ENCODE measurements at places on chromosomes 12 and 14.

DNA sequence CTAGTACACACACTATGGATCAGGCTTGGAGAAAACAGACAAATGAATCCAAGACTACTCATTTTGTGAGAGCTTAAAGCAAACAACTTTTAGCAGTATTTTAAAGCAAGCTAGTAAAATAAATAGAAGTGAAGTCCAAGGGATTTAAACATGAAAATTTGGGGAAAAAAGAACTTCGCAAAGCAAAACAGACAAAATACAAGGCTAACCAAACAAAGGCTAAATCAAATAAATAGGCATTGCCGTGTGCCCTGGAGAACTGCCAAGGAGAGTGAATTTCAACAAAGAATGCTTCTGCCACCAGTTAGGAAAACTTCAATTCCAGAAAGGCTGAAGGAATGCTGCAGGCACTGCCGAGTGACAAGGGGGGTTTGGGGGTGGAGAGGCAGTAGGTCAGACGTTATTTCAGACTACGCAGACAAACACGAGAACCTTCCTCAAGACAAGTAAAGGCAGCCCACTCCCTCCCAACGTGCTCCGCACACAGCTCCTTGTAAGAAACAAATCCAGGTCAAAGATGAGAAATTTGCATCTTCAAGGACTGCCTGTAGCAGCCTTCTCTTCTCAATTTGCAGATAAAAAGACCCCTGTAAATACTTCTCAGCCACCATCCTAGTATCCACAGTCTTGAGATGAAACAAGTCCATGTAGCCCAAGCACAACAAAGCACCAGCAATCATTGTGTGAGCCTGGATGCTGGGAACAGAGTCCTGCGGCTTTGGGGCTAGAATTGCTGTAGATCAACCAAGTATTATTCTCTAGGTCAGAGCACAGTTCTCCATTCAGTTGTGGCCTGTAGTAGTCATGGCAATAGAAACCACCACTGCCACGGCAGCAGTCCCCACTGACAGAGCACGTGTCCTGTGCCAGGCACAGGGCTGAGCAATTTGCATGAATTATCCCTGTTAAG is 43.3 kb downstream of the EFCAB11 start:
- DNase-seq: no peak

DNA sequence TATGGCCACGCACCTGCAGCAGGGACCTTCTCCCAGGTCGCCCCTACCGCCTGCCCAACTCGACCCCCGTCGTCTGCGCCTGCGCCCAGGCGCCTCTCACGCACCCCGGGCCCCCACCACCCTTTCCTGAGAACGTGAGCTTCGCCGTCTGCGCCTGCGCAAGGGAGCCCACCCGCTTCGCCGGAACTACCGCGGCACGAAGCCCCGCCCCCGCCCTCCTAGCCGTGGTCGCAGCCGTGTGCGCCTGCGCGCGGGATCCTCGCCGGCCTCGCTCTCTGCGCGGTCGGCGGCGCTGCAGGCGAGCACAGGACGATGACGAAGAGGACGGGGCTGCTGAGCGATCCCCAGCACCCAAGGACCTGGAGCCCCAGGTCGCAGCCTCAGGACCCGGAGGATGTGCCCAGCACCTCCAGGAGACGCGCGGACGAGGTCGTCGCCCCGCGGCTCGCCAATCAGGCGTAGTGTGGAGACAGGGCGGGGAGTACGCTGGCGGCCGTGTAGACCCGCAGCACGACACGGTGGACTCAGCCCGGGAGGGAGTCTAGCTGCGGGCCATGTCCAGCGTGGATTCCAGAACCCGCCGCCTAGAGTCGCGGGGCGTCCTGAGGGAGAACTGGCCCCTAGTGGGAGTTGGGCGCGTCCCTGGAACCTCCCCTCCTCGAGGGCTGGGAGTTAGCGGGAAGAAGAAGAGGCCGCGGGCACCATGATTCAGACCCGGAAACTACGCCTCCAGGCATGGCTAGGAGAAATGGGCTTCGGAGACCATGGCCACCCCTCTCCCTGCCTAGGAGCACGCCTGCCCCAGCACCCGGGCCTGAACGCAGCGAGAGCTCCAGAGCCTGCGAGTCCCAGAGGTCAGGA is 1120.8 kb upstream of the TMEM132C start:
- no peak for DNase-seq

DNA sequence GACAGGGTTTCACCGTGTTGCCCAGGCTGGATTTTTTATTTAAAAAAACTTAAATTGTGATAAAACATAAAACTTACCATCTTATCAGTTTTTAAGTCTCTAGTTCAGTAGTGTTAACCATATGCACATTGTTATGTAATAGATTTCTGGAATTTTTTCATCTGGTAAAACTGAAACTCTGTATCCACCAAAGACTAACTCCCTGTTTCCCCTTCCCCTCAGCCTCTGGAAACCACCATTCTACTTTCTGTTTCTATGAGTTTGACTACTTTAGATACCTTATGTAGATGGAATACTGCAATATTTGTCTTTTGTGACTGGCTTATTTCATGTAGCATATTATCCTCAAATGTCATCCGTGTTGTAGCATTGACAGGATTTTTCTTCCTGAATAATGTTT is 12.8 kb upstream of the PLEKHG3 start:
- no peak for DNase-seq

DNA sequence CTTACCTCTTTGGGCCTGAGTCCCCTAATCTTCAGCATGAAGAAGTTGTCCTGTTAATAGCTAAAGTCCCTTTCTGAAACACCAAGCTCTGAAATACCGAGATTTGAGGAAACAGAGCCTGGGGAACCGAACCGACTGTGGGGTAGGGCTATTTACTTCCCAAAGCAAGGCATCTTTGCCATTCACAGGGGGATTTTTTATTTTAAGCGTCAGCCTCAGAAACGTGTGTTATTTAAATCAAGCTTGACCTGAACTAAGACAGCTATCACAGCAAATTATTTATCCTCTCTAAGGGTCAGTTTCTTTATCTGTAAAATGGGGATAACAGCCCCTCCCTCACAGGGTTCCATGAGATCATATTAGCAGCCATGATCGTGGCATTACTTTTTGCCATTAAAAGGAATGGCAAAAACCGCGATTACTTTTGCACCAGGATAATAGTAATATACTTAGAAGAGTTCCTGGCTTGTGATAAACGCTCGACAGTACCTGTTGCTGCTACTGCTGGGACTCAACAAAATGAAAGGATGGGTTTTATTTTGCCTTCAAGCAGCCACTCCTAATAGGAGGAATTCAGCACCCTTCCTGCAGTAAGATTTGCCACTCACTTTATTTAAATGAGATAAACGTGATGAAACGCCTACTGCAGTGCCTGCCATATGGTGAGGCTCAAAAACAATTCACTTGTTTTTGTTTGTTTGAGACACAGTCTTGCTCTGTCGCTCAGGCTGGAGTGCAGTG is 1.3 kb upstream of the CORO1C start:
- no peak for DNase-seq

- DNase-seq: peak; percentile 30
Observed at GRCh38 chr12:122421187-122421820, 1.2 kb downstream of the CLIP1 start.

DNA sequence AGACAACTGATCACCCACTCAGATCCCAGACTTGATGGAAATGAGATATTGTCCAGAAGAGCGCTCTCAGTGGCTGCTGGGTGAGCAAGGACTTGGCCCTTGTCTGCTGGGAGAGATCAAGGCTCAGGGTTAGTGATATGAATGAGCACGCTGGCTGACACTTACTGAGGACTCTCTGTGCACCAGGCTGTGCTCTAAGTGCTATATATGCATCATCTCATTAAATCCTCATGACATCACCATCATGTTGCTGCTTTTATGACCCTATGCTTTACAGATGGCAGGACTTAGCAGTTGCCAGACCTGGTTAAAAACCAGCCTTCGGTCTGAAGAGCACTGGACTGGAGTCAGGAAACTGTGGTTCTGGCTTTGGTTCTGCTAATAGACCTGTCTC is 260.9 kb downstream of the VRK1 start:
- no peak for DNase-seq

DNA sequence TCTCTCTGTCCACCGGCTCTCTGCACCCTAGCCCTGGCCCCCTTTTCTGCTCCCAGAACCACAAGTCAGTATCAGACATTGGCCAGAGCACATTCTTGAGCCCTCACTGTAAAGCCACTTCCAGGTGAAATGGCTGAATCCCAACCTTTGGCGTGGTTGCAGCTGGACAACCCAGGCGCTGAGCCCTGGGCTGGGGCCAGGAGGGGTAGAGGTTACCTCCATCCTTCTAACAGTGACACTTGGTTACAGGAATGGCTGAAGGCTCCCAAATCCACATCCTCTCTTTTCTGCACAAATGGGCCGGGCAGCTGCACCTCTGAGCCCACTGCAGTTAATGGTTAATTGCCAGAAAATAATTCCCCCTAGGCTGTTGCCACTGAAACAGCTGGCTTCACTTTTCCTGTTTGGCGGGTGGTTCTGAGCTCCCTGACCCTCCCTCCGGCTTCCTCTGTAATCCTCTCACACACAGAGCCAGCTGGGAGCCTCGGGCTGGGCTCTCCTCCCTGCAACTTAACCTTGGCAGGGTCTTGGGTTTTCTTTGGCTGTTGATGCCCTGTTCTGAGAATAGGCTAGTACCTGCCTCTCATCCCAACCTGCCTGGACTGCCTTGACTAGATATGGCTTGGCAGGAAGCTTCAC is 44.1 kb downstream of the TSPAN11 start:
- DNase-seq: no peak

GRCh38 chr14:52856139-52856538 is 64.7 kb upstream of the GNPNAT1 start:
- DNase-seq: no peak

DNA sequence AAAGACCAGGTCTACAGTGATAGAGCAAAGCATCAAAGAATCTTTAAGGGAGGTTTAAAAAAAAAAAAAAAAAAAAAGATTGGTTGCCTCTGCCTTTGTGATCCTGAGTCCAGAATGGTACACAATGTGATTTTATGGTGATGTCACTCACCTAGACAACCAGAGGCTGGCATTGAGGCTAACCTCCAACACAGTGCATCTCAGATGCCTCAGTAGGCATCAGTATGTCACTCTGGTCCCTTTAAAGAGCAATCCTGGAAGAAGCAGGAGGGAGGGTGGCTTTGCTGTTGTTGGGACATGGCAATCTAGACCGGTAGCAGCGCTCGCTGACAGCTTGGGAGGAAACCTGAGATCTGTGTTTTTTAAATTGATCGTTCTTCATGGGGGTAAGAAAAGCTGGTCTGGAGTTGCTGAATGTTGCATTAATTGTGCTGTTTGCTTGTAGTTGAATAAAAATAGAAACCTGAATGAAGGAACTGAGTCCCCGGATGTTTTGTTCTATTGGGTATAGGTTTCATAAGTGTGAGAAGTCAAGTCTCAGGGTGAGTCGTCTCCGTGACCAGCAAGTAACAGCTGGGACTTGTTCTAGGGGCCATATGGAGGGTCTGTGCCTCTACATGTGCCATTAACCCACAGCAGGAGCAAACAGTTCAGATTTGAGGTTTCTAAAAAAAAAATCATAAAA is 9.3 kb downstream of the PEBP1 start:
- DNase-seq: no peak

DNA sequence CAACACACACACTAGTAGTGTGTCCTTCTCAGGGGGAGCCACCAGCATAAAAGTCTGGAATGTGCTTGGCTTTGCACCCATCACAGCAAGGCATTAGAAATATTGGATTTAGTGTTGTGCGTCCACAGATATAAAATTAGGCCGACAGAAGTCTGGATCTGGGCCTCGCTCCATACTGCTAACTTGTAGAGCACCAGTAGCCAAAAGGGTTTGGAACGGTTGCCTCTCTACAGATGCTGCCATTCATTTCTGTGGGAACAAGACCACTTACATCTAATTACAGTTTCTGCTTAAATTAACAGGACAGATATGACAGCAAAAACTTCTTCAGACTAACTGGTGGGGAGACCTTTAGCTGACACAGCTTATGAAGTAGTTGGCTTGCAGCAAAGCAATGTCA is 94.2 kb downstream of the EXOC5 start:
- no peak for DNase-seq

DNA sequence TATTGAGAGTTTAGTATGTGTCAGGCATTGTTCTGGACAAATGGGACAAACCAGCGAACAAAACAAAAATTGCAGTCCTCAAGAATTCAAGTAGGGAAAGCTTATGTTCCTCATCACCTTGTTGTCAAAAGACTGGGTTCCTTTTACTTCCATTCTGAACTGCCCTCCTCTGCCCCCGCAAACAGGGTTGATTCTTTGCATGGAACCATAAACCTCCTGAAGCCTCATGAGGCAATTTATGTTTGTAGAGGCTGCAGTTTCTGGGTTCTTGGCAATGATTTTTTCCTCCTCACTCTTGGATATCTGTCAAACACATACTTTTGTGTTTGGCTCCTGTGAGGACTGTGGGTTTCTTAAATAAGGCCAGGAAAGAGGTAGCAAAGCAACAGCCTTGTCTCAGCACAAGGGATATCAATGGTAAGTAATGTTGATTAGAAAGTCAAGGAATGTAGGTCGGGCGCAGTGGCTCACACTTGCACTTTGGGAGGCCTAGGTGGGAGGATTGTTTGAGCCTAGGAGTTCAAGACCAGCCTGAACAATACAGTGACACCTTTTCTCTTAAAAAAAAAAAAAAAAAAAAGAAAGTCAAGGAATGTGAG is 13.9 kb downstream of the COPZ1 start:
- no peak for DNase-seq

- no peak for DNase-seq
Observed at GRCh38 chr12:92096346-92097136, 49.1 kb downstream of the BTG1 start.

GRCh38 chr14:63205044-63205575 is 867 bp downstream of the RHOJ start:
- DNase-seq: no peak

GRCh38 chr12:107322063-107322462 is 228.7 kb upstream of the CRY1 start:
- no peak for DNase-seq

GRCh38 chr12:50415899-50416479 is 15.3 kb downstream of the LARP4 start:
- peak; percentile 37 for DNase-seq

- DNase-seq: no peak
Observed at GRCh38 chr12:52358575-52359350, 8.5 kb downstream of the KRT85 start.

DNA sequence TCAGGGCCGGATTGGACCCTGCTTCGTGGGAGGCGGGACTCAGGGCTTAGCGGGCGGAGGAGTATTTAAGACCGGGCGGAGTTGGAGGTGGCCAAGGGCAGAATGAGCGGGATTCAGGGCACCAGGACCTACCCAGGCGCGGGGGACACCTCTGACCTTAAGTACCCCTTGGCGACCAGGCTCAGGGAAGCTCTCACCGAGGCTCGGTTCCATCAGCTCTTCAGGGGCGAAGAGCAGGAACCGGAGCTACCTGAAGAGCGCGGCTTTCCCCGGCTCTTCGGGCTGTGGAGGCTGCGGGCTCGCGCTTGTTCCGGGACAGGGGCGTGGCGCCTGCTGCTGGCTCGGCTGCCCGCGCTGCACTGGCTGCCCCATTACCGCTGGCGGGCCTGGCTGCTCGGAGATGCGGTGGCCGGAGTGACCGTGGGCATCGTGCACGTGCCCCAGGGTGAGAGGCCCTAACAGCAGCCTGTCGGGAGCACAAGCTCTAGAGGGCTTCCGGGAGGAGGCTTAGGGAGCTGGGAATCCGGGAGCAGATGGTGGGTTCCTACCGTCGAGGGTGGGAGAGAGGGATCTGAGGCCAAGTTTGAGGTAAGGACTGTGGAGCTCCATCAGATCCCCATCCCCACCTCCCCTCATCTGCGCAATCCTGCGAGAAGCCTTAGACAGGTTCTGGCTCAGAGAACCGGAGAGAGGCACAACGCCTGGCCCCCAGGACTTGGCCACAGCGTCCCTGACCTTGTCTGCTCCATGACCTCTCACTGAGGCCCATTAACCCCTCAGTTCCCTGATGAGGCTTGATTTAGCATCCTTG is 8.4 kb downstream of the ARHGEF25 start:
- DNase-seq: no peak

GRCh38 chr12:79454338-79454843 is 236.4 kb downstream of the PAWR start:
- no peak for DNase-seq

GRCh38 chr12:46944771-46945170 is 119.0 kb upstream of the SLC38A4 start:
- DNase-seq: no peak
